Activated naive CD8-positive, alpha-beta T cell treated with anti-CD3 and anti-CD28 coated beads, Interleukin-2, amount 10 ng/mL, durations not matched to agents 7 days and 5 days (primary cell): ENCODE measurements at places on chromosomes 4 and X. TPM values are rescaled to one million over a fixed set of nuclear protein-coding genes. Genes with fewer than 3 reads are reported as not detected.

DNA sequence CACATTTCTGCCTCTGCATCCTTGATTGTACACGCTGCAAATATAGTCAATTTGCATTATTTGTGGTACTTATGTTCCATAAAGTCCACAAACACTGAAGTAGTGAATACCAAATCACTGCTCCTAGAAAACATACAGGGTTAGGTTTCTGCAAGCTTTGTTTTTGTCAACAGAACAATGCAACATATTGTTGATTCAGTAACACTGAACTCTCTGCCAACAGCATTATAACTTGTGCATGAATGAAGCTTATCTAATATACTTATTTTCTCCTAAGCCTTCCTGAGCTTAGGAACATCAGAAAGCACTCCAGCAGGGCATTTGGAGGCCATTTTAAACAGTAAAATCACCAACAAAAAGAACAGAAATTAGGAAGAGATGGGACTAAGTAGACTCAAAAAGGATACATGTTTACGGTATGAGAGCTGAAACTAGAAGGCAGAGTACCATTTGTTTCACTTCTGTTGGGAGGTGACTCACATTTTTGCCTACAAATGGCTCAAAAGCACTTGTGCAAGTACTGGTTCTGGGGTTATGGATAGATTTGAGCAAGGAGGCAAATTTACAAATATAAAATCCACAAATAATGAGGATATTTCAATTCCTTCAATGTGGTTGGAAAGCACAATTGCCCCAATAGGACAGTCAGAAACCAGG lies 14.1 kb downstream of the COX18 start:
- H3K36me3 ChIP-seq = peaks cover 19% of the 10 kb centered on the region
- DNase-seq = no peak
- no peak overlapping the region for H3K27ac ChIP-seq
- no peaks in the 10 kb centered on the region for H3K27me3 ChIP-seq
- no peaks in the 10 kb centered on the region for H3K4me1 ChIP-seq
- no peak overlapping the region for H3K4me3 ChIP-seq

DNA sequence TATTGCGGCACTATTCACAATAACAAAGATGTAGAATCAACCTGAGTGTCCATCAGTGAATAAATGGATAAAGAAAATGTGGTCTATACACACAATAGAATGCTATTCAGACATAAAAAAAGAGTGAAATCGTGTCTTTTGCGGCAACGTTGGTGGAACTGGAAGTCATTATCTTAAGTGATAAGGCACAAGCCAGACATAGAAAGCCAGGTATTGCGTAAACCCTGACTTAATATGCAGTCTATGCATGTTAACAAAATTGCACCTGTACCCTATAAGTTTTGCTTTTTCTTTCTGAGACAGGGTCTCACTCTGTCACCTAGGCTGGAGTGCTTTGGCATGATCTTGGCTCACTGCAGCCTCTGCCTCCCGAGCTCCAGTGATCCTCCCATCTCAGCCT lies 28.6 kb downstream of the KIAA0232 start:
- peaks cover 8% of the 10 kb centered on the region for H3K4me1 ChIP-seq
- peaks cover 28% of the 10 kb centered on the region for H3K36me3 ChIP-seq
- DNase-seq = no peak

- H3K4me1 ChIP-seq = no peaks in the 10 kb centered on the region
- H3K4me3 ChIP-seq = no peak overlapping the region
- H3K27ac ChIP-seq = no peak overlapping the region
- no peaks in the 10 kb centered on the region for H3K36me3 ChIP-seq
Observed at GRCh38 chr4:164943192-164943591, 34.3 kb downstream of the TRIM61 start.

DNA sequence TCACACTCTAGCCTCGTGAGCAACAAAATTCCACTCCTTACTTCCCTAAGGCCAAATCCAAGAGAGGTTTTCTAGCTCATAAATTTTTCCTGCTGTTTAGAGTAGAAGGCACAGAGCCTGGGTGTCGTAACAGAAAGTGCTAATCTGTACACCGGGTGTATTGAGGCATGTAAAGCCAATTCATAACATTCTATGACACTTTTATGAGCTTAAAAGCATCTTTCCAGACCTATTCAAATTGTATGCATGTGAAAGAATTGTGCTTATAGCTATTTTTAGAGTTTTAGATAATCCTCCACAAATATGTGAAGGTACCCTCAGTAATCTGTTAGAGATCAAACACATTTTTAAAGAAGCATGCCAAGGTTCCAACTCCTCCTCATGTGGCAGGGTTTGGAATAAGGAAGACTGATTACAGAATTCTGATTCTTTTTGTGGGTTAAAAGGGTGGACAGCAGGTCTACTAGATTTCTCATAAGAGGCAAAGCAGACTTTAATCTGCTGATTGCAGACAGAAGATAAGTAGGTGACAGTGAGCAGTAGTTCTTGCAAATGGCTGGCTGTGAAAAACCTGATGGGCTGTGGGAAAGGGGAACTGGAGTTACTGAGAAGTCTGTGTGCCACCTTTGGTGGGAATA lies 25.5 kb upstream of the LRCH2 start:
- H3K36me3 ChIP-seq = no peaks in the 10 kb centered on the region
- H3K4me3 ChIP-seq = no peak overlapping the region
- no peaks in the 10 kb centered on the region for H3K4me1 ChIP-seq
- H3K27ac ChIP-seq = no peak overlapping the region
- no peak for DNase-seq

GRCh38 chrX:67384403-67384802 lies 159.4 kb upstream of the AR start:
- no peak overlapping the region for H3K4me3 ChIP-seq
- H3K27me3 ChIP-seq = no peaks in the 10 kb centered on the region
- no peaks in the 10 kb centered on the region for H3K4me1 ChIP-seq
- no peak for DNase-seq
- H3K27ac ChIP-seq = no peak overlapping the region

DNA sequence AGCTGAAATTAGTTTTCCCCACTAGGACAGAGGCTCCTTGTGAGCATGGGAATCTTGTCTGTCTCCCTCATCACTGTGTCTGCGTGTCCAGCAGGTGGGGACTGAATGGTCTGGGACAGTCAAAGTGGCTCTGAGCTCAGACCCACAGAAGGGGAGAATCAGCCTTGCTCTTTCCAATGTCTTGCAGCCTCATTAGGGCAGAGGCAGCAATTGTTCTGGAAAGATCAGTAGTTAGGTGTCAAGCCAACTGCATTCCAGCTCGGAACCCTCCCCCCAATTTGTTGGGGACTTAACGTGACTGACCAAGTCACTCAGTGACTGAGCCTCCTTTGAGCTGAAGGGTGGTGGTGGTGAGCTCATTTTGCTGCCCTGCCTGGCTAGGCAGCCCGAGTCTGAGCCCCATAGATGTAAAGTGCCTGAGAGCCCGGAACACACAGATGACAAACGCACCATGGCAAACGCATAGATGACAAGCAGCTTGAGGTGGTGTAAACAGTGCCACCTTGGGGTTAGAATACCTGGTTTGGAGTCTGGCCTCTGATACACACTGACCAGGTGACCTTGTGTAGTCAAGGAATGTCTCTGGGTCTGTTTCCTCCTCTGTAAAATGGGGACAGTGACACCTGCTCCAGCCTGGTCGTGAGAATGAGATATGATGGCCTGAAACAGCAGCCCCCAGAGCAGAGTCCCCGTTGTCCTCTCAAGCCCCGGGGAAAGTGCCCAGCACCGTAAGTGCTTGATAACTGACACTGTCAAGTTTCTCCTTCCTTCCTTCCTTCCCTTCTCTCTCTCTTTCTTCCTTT lies 2.7 kb upstream of the SORCS2 start:
- H3K4me1 ChIP-seq = no peaks in the 10 kb centered on the region
- H3K27ac ChIP-seq = no peak overlapping the region
- no peak overlapping the region for H3K4me3 ChIP-seq
- H3K36me3 ChIP-seq = no peaks in the 10 kb centered on the region
- no peak for DNase-seq

- no peaks in the 10 kb centered on the region for H3K27me3 ChIP-seq
- H3K4me1 ChIP-seq = no peaks in the 10 kb centered on the region
- H3K36me3 ChIP-seq = no peaks in the 10 kb centered on the region
- no peak overlapping the region for H3K4me3 ChIP-seq
Observed at GRCh38 chr4:132218406-132218805, 930.7 kb upstream of the PCDH10 start.

DNA sequence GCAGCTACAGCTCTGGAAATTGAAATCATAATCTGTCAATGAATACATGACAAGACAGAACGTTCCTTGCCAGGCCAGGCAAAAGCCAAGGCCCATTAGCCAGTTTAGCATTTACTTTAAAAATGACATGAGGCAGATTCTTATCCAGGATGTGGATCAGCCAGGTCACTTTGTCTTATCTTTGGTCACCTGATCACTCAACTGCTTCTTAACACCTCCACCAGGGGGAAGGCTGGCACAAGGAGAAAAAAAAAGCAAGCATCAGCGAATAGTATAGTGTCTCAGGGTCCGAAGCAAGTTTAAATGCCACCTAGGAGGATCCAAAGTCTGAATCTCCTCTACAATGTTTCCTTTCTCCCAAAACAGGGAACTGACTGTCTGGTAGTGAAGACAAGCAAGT lies 18.8 kb downstream of the ATP1B4 start:
- no peaks in the 10 kb centered on the region for H3K36me3 ChIP-seq
- H3K4me3 ChIP-seq = no peak overlapping the region
- H3K27ac ChIP-seq = no peak overlapping the region
- DNase-seq = no peak

DNA sequence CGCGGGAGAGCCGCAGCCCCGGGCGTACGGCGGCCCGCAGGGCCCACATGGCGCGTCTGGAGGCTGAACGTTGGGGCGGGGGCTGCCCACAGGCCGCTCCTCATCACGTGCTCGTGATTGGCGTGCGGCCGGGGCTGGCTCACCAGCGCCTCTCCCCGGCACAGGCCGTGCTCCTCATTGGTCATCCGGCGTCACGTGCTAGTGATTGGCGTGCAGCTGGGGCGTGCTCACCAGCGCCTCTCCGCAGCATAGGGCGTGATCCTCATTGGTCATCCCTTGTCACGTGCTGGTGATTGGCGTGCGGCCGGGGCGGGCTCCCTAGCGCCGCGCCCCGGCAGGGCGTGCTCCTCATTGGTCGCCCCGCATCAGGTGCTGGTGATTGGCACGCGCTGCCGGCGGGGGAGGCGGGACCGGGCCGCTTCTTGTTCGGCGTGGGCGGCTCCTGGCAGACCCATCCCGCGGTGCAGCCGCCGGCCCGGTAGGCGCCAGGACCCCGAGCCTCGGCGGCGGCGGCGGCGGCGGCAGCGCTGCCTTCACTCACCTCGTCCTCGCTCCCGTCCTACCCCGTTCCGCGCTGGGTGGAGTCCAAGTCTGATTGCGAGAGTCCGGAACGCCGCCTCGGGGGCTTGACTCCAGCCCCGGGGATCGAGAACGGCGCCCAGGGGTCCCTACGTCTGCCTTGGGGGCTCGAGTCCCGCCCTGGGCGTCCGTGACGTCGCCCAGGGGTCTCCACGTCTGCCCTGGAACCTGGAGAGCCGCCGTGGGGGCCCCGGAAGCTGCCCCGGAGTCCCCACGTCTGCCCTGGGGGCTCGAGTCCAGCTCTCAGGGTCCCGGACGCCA lies at the start of gene GTPBP6:
Gene GTPBP6, minus strand, starts transcription at position 58 of the 840 bp plus-strand sequence. Its CDS starts 9 bp downstream, at position 49.
- H3K4me3 ChIP-seq = peak within 1 kb of the TSS; percentile 89
- peak within 1 kb of the TSS; percentile 94 for H3K27ac ChIP-seq
- H3K27me3 ChIP-seq = no peaks in the 10 kb centered on the region
- H3K36me3 ChIP-seq = peaks cover 4% of the 10 kb centered on the region

Gene USP17L24
- not detected for total RNA-seq

DNA sequence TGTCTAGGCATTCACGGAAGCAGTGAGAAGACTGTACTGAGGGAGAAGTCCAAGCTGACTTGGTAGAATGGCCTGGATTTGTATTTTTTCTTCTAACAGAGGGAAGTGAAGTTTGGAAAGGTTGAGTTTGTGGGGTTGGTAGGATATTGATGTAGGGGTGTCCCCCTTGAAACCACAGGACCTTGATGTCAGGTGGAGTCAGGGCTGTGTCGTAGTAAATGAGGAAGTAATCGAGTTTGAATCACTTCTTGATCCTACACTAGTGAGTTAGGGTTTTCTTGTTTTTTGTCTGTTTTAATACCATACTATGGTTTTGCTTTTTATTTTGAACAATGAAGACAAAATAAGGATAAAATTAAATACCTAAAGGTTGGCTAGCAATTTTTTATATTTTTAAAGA lies 30.1 kb upstream of the ANAPC4 start:
- H3K4me3 ChIP-seq = no peak overlapping the region
- H3K27ac ChIP-seq = no peak overlapping the region
- H3K27me3 ChIP-seq = no peaks in the 10 kb centered on the region
- no peak for DNase-seq

DNA sequence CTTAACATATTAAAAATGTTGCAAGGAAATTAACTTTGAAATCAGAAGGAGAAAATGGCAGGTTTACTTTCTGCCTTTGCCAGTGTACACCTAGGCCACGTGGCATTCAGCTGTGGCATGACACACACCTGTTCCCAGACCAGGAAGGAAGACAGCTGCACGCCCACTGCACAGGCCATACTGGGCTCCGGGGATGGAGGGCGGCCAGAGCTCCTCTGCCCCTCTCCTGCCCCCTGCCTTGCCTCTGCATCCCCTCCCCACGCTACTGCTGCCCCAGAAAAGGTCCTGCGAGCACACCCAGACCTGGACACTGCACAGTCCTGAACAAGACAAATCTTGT lies 68.4 kb downstream of the GATB start:
- no peak overlapping the region for H3K27ac ChIP-seq
- peaks cover 5% of the 10 kb centered on the region for H3K36me3 ChIP-seq
- DNase-seq = no peak
- H3K27me3 ChIP-seq = no peaks in the 10 kb centered on the region

GRCh38 chrX:43661521-43662240 lies 5.6 kb downstream of the MAOA start:
- H3K4me3 ChIP-seq = no peak overlapping the region
- DNase-seq = no peak

Gene VCX3B
- not detected for total RNA-seq

DNA sequence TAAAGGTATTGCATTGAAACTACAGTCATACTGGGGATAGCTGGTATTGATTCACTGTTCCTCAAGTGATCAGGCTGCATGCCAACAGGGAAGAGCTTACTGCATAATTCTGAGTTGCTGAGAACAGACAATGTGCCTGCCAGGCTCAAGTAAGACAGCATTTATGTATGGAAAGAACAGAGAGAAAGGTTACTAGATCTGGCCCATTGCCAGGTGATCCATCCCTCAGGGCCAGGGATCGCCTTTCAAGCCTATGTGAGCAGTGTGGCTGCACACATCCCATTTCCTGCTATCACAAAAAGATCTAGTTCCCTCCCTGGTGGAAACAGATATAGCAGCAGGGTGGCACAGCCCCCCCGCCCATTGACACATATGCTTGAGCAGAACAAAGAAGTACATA lies 254.0 kb downstream of the TMA16 start:
- no peaks in the 10 kb centered on the region for H3K36me3 ChIP-seq
- peaks cover 1% of the 10 kb centered on the region for H3K4me1 ChIP-seq
- DNase-seq = no peak
- H3K27ac ChIP-seq = no peak overlapping the region
- no peaks in the 10 kb centered on the region for H3K27me3 ChIP-seq
- no peak overlapping the region for H3K4me3 ChIP-seq

DNA sequence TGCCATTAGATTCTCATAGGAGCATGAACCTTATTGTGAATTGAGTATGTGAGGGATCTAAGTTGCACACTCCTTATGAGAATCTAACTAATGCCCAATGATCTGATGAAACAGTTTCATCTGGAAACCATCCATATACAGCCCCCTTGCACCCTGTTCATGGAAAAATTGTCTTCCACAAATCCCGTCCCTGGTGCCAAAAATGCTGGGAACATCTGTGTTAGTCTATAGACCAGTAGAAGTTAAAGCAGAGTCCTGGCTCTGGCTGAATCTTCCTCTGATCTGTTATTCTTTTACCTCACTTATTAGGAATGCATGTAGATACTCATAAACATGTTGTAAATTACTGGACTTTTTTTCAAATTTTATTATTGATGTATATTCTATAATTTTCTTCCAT lies 29.2 kb downstream of the SULT1B1 start:
- no peak overlapping the region for H3K27ac ChIP-seq
- H3K4me1 ChIP-seq = peaks cover 1% of the 10 kb centered on the region
- no peak overlapping the region for H3K4me3 ChIP-seq
- no peaks in the 10 kb centered on the region for H3K36me3 ChIP-seq
